NCI-H748 treated with DMSO at 0.1 percent for 48 hours (cell line): ENCODE measurements at places on chromosomes 6 and 20.

GRCh38 chr6:6556738-6557503, 31.6 kb upstream of the LY86 start:
- DNase-seq, result peak; percentile 51

DNA sequence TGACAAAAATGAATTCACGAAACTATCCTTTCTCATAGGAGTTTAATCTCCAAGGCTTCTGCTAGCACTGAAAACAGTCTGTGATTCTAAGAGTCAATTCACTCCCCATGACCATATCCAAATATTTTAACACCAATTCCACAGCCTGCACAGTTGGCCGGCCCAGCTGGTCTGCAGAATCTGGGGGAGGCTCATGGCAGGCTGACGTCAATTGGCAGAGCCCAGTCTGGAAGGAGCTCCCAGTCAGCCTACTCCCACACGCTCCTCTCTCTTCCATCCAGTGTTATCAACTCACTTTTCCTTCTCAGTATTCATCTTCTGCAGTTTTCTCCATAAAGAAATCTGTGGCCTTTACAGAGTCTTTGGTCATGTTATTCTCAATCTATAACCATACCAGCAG, 111.0 kb downstream of the TBXT start:
- DNase-seq, result no peak

GRCh38 chr6:31426395-31427354, 23.3 kb downstream of the MICA start:
- no peak for DNase-seq

- DNase-seq, result no peak
These were observed 31.9 kb downstream of the SHLD1 start for GRCh38 chr20:5781798-5782750.

- DNase-seq, result no peak
These were observed 13.9 kb upstream of the IPCEF1 start for GRCh38 chr6:154370545-154370944.

- no peak for DNase-seq
These were observed 715.0 kb downstream of the TFAP2A start for GRCh38 chr6:9699888-9700287.

GRCh38 chr6:1595271-1596087, 14.2 kb upstream of the FOXC1 start:
- DNase-seq, result no peak

GRCh38 chr20:49187330-49187850, 744 bp downstream of the STAU1 start:
- no peak for DNase-seq

GRCh38 chr6:35036828-35037663, 104.1 kb downstream of the TCP11 start:
- DNase-seq, result no peak

DNA sequence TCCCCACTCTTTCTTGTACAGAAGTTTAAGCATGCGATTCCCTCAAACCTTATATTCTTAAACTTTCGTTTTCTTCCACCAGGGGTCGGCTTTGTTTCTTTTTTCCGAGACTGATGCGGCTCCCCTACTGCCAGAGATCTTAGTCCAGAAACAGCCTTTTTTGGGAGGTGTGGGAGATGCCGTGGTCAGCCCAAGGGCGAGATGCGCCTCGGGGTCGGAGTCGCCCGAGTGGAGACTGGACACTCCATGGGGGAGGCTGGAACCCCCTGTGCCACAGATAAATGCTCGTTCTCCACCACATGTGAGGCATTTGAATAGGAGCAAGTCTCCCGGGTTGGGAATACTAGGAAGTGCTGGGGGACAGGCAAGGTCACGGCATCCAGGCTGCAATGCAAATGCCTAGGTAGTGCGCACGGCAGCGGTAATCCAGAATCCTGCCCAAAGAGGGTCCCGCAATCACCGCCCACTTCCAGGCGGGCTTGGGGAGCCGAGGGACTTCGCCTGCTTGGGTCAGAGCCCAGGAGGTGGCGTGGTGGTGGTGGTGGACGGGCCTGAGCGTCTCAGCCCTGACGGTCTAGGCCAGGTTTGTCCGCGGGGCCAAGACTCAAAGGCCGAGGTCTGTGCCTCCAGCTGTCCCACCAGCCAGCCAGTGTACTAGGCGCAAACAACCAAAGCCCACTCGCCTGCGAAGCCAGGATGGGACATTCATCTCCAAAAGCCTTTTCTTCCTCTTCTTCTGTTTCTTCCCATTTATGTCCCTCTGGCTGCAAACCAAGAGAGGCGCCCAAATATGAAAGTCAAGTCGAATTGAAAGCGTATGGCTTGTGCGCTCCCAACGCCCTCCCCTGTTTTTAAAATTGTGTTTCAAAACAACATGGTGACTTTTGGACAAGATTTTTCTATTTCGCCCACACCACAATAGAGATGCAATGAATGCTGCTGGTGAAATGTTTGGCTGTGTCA, 39.3 kb upstream of the OSTM1 start:
- peak; percentile 22 for DNase-seq

DNA sequence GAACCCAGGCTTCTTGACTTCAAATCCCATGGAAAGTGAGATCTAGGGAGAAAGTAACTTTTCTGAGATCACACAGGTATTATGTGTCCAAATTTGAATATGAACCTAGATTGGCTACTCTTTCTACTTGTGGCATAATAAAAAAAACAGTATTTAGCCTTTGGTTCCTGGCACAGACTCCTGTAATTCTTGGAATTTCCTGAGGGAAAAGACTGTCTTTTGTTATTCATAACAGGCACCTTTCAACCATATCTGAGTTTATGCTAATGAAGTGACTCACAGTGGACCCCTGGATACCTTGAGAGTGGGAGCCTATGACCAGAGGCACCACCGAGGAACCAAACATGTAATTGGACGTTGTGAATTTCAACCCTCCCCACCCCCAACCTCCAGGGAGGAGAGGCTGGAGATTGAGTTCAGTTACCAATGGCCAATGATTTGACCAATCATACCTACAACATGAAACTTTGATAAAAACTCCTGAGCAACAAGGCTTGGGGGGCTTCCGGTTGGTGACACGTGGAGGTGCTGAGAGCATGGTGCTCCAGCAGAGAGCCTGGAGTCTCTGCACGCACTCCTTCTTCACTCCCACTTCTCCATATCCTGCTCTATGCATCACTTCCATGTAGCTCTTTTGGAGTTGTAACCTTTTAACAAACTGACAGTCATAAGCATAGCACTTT, 48.8 kb downstream of the LAMA4 start:
- DNase-seq, result no peak

DNA sequence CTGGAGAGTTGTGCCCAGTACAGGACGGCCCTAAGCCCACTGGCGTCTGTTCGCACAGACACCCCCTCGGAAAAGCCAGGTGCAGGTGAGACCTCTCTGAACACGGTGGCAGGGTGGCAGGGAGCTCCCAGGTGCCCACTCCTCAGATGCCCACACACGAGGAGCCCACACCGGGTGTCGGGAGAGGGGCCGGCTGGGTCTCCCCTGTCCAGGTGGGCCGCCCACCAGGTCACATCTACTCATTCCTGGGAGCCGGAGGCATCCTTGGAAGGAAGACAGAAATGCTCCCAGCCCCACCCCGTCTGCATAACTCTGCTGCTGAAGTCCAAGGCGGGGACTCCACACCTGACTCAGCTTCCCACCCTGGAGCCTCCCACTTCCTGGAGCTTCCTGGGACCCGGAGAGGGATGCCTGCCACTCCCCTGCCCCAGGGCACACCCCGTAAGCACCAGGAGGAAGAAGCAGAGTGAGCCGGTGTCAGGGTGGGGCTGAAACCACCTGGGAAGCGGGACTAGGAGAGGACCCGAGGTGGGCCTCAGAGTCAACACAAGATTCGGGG, 2.5 kb downstream of the SRMS start:
- DNase-seq, result no peak

DNA sequence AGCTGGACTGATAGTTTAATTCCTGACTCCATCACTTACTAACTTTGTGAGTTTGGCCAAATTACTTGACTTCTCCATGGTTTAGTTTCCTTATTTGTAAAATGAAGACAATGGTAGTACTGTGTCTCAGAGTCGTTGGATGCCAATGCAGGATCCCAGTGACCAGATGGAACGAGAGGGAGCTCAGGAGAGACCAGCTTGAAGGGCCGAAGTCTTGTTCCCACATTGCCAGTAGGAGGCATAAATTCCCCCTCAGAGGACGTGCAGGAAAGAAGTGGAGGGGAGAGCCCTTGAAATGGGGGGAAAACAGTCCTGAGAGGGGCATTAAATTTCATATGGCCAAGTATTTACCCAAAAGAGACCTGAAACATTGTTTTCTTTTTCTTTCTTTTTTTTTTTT, 2.1 kb upstream of the MUC22 start:
- no peak for DNase-seq

- no peak for DNase-seq
These were observed 58.7 kb downstream of the EDN1 start for GRCh38 chr6:12348530-12349511.

DNA sequence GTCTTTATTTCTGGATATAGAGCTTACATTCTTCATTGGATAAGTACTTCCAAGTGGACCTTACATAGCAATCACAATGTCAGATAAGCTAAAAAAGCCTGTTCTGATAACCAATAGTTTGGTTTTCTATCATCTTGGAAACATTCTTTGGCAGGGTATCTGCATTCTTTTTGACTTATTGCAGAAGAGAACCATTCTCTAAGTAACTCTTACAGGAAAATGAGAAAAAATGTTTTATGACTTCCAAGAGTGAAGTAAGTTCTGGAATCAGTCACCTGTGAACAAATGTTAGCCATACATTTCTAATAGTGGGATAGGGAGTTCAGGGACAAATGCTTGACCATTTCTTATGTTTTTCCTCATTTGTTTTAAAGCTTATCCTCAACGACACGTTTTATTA, 564.0 kb downstream of the CD109 start:
- DNase-seq, result no peak

DNA sequence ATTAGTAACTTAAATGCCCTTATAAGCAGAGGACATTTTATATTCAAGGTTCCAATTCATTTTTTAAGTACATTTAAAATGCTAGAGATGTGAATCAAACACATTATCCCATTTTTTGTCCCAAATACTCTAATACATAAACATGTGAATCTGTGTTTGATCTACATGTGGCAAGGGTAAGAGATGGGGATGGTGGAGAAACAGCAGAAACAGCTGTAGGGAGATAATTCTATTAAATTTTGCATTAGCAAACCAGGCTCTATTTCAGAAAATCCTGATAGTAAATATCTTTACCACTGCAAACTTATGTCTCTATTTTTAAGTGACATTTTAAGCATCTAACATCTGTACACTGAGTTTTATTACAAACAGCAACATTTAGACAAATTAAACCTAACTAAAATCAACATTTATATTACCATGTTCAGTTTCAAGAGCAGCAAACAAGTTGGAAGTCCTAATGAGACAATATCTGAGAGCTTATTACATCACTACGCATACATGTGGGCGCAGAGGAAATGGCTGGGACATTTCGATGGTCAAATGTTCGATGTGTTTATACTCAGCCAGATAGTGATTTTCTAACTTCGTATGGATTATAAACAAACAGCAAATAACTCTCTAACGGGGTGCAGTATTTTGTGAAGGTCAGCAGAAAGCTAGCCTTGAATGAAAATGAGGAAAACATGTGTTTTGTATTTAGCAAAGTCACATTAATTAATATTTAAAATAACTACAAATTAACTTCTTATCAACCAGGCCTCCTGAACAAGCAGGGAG, 165.1 kb downstream of the GJA1 start:
- DNase-seq, result no peak

DNA sequence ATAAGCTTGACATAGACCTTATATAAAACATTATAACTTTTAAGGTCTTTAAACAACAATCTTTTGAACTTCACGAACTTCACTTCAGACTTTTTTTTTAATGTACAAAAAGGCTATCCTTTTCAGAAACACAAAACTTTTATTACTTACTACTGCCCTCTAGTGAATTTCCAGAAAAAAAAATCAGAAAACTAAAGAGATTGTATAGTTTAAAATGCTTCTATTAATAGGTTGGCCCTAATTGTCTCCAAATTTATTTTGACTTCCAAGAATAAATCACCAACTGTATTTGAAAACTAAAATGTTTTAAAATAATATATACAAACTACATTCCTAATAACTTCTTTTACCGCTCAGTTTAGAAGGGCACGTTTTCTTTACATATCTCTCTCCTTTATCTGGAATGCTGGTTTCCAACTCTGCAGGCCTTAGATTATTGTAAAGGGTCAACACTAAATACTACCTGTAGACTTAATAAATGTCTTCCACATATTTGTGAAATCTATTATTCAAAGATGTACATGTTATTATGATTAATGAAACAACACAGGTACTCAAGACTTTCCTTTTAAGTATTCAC, 66.8 kb downstream of the LMBRD1 start:
- peak; percentile 42 for DNase-seq

DNA sequence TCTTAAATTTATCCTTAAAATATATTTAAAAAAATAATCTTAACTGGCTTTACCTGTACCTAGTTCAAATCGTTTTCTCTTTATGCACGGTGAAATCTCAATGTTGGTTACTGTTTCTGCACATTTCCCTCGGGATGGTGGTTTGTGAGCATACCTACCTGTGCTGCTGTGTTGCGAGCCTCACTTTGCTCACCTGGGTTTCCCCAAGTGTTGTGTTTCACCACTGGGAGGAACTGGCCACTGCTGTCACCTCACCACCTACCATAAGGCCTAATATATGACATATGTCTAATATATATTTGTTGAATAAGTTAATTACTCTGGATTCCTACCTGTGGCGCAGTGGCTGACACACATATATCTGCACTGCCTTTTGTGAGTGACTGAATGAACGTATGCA, 493.5 kb upstream of the FLRT3 start:
- no peak for DNase-seq

DNA sequence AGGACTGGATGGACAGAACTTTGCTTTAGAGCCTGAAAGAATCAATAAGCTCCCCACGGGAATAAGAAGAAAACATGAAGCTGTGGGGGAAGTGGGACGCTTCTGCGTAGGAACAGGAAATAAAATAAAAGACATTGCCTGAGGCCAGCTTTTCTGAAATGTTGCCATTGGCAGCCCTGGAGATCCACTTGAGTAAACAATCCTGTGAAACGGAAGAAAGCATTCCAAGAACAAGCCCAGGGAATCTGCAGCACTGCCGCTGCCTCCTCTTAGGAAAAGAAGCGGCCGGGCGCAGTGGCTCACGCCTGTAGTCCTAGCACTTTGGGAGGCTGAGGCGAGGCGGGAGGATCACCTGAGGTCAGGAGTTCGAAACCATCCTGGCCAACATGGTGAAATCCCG, 182.3 kb upstream of the RALGAPA2 start:
- no peak for DNase-seq

DNA sequence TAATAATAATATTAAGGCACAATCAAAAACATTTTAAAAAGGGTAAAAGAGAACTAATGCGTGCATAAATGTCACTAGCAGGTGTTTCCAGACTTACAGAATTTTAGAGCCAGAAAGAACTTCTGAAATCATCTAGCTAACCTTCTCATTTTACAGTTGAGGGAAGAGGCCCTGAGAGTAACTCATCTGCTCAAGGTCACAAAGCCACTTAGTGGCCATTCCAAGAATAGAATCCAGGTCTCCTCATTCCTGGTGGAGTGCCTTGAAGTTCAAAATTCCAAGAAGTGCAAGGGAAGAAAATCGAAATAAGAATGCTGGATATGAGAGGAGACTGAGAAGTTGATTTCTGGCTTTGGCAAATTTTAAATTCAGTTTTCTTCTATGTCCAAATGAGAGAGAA, 3.2 kb upstream of the KIAA0408 start:
- no peak for DNase-seq

GRCh38 chr20:43736588-43737158, 9.9 kb upstream of the GTSF1L start:
- DNase-seq, result no peak
